ENCODE measurements at places on chromosomes 4 and X.

DNA sequence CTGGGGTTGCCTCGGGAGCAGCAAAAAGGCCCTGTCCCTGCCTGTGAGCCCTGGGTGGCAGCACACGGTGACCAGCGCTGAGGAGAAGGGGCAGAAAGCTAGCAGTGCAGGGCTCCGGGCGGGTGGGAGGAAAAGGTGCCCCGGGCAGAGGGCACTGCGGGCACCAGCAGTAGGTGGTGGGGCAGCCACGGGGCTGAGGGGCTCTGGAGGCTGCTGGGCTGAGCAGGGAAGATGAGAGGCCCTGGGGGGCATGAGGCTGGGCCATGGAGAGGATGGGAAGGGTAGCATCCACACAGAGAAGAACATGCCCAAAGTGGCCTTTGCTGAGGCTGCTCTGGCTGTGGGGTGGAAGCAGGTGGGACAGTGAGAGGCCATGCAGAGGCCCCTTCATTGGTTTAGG, 67.5 kb upstream of the NKX1-1 start:
- no peaks in the 10 kb centered on the region for H3K4me1 ChIP-seq
- H3K27ac ChIP-seq: no peak overlapping the region
- no peak overlapping the region for H3K4me3 ChIP-seq
- no peaks in the 10 kb centered on the region for H3K27me3 ChIP-seq
- no peaks in the 10 kb centered on the region for H3K36me3 ChIP-seq

- no peak overlapping the region for H3K4me3 ChIP-seq
- DNase-seq: no peak
- H3K27ac ChIP-seq: no peak overlapping the region
- no peaks in the 10 kb centered on the region for H3K4me1 ChIP-seq
These were observed 96.5 kb upstream of the PUDP start for GRCh38 chrX:7244405-7244804.

GRCh38 chr4:7854216-7854615, 85.4 kb downstream of the AFAP1 start:
- H3K4me1 ChIP-seq: peaks cover 29% of the 10 kb centered on the region
- H3K27ac ChIP-seq: peak overlapping the region; percentile 68
- peak overlapping the region; percentile 2 for H3K4me3 ChIP-seq
- DNase-seq: no peak

DNA sequence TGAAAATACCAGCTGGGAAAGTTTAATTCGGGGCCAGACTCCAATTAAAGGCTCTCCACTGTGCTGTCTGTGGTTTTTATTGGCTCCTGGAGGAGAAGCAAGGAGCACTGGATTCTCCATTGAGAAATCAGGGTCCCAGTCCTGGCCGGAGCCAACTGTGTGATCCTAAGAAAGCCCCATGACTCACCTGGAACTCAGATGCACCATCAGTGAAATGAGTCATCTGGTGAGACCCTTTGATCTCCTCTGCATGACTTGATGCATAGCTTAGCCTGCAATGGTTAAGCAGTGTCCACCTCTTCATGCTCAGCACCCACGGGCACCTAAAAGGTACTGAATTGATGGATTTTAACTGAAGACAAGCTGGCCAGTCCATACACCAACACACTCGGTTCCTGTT, 119.2 kb upstream of the VCX3B start:
- H3K36me3 ChIP-seq: no peaks in the 10 kb centered on the region
- no peak overlapping the region for H3K4me3 ChIP-seq
- H3K27me3 ChIP-seq: no peaks in the 10 kb centered on the region
- H3K27ac ChIP-seq: no peak overlapping the region
- no peak for DNase-seq
- no peaks in the 10 kb centered on the region for H3K4me1 ChIP-seq

DNA sequence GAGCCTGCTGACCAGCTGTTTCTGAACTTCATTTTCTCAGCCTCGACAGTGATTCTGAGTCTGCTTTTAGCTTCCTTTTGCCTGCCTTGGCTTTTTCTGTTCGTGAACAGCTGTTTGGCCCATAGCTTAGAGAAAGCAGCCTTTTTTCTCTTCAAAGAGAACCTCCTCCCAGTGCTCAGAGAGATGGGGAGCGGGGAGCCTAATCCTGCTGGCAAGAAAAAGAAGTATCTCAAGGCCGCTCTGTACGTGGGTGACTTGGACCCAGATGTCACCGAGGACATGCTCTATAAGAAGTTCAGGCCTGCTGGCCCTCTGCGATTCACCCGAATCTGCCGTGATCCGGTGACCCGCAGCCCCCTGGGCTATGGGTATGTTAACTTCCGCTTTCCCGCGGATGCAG, 756 bp downstream of the PABPC5 start:
- no peak overlapping the region for H3K27ac ChIP-seq
- no peaks in the 10 kb centered on the region for H3K4me1 ChIP-seq
- no peaks in the 10 kb centered on the region for H3K36me3 ChIP-seq
- no peaks in the 10 kb centered on the region for H3K27me3 ChIP-seq
- H3K4me3 ChIP-seq: no peak overlapping the region

DNA sequence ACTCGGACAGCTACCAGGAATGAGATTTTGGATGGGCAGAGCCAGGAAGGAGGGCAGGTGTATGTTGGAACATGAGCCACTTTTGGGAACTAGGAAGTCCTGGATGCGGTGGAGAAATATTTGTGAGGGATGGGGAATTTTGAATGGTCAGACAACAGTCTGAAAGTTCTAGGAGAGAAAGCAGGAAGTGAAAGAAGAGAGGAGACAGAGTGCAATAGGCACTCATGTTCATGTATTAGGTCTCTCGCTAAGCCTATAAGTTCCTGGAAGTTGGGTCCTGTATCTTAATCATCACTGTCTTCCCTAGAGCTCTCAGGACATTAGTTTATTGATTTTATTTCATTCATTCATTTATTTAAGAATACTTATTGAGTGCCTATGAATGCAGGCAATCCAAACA, 65.7 kb upstream of the CITED1 start:
- no peaks in the 10 kb centered on the region for H3K27me3 ChIP-seq
- no peaks in the 10 kb centered on the region for H3K36me3 ChIP-seq
- no peak for DNase-seq

DNA sequence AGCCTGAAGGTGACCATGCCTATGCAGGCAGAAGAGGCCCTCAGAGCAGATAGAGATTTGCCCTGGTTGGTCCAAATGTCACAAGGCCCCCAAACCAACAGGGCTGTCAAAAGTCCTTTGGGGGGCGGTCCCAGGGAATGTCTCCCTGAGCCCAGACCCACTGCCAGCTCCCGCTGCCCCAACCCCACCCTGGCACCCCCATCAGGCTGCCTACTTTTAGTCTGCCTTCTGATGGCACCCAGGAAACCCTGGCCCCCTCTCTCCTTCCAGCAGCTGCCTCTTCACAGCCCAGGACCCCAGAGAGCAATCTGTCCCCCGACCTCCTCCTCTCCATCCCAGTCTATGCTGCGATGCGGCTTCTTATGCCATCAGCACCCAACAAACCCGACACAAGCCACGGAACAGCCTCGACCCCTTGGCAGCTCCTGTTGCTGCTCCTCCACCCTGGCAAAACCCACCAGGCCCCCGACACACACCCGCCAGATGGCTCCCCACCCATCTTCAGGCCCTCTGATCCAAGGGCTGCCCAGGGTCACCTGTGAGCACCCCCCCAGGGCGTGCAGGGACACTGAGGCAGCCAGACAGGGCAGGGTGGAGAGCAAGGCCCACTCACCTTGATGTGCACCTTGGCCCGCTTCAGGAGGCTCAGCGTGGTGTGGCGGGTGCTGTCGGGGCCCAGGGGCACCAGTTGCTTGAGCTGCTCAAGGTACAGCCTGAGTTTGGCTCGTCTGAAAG, 9.9 kb downstream of the MXD4 start:
- H3K36me3 ChIP-seq: peaks cover 6% of the 10 kb centered on the region
- H3K27me3 ChIP-seq: no peaks in the 10 kb centered on the region
- H3K27ac ChIP-seq: no peak overlapping the region
- DNase-seq: peak; percentile 8

GRCh38 chr4:148270630-148271029, 171.6 kb downstream of the NR3C2 start:
- no peak overlapping the region for H3K4me3 ChIP-seq
- no peak overlapping the region for H3K27ac ChIP-seq
- no peak for DNase-seq
- no peaks in the 10 kb centered on the region for H3K4me1 ChIP-seq
- H3K36me3 ChIP-seq: no peaks in the 10 kb centered on the region

- no peaks in the 10 kb centered on the region for H3K36me3 ChIP-seq
- no peaks in the 10 kb centered on the region for H3K27me3 ChIP-seq
- no peaks in the 10 kb centered on the region for H3K4me1 ChIP-seq
- H3K27ac ChIP-seq: no peak overlapping the region
- no peak overlapping the region for H3K4me3 ChIP-seq
These were observed 14.2 kb downstream of the ELOVL6 start for GRCh38 chr4:110184140-110184790.

DNA sequence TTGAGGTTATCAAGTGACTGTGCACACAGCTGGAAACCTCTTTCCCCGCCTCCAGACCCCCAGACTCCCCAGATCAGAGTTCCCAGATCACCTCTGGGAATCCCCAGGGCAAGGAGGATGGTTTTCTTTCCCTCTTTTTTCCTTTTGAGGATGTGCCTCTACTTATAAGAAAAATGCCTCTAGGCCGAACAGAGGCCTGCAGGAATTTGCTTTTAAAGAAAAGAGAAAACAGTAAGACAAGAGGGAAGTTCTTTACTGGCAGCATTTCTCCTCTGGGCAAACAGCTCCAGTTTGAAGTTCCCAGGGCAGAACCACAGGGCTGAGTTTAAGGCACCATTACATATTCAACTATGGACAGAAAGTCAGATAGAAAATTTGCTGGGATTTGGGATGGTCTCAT, 837.9 kb upstream of the LCORL start:
- no peak overlapping the region for H3K27ac ChIP-seq
- no peaks in the 10 kb centered on the region for H3K36me3 ChIP-seq
- H3K4me1 ChIP-seq: no peaks in the 10 kb centered on the region
- no peaks in the 10 kb centered on the region for H3K27me3 ChIP-seq
- no peak for DNase-seq
- no peak overlapping the region for H3K4me3 ChIP-seq

DNA sequence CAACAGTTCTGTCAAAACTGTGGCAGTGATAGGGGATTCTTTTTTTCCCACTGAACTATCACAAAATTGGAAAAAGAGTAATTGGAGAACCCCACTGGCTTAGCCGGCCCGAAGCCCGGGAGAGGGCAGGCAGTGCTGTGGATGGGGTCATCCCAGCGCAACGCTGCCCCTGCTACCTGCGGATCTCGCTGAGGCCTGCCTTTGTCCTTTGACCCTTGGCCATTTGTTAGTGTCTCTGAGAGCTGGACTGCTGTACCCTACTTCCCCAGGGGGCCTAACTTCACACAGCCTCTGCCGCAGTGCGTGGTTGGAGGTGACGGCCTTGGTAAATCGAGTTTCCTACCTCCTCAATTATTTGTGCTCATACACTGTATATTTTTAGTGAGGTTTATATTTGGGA, 43.0 kb upstream of the MSANTD1 start:
- H3K27me3 ChIP-seq: no peaks in the 10 kb centered on the region
- DNase-seq: no peak
- H3K4me1 ChIP-seq: peaks cover 22% of the 10 kb centered on the region
- H3K27ac ChIP-seq: no peak overlapping the region
- no peak overlapping the region for H3K4me3 ChIP-seq
- no peaks in the 10 kb centered on the region for H3K36me3 ChIP-seq

DNA sequence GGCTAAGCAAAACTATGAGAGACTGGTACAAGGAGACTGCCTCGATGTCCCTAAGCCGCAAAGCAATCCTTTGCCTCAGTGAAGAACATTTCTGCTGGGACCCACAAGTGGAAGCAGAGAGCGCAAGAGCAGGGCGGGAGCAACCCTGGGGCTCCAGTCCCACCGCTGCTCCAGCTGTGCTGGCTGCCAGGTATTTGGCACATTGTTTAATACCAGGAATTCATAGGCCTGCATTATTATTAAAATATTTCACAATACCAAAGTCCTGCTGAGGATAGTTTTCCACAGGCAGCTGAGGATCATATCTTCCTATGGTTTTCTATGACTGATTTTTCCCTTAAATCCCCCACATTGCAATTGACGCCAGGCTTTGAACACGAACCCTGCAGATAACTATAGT, 163.5 kb upstream of the TLL1 start:
- no peak overlapping the region for H3K27ac ChIP-seq
- H3K4me3 ChIP-seq: no peak overlapping the region
- no peak for DNase-seq
- no peaks in the 10 kb centered on the region for H3K27me3 ChIP-seq

DNA sequence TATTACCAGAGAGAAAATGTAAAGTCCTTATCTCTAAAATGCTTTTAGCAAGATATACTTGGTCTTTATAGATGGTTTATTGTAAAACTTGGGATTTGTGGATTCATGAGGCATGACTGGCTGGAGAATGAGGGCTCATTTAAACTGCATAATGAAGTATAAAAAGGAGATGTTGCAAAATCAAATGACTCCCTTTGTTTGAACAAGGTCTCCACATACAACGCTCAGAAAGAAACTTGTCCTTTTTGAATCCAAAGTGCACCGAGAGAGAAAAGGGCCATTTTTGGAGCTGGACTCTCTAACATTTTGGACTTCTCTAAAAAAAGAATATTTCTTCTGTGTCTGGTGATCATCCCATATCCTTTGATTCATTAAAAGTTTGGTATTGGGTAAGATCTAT, 7.7 kb upstream of the EIF1AX start:
- DNase-seq: no peak
- H3K36me3 ChIP-seq: peaks cover 11% of the 10 kb centered on the region
- no peak overlapping the region for H3K4me3 ChIP-seq
- H3K4me1 ChIP-seq: no peaks in the 10 kb centered on the region
- no peaks in the 10 kb centered on the region for H3K27me3 ChIP-seq

DNA sequence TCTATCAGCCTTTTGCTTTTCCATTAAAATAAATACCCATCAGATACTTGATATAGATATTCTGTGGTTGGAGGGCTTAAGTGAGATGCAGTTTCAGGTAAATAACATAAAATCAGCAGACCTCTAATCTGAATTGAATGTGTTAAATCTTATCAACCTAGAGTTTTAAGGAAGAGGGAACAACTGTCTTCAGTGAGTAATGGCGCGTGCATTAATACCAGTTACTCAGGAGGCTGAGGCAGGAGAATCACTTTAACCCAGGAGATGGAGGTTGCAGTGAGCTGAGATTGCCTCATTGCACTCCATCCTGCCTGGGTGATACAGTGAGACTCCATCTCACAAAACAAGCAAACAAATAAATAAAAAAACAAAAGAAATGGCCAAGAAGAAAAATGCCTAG, 54.3 kb downstream of the FAT4 start:
- no peaks in the 10 kb centered on the region for H3K27me3 ChIP-seq
- DNase-seq: no peak
- H3K36me3 ChIP-seq: no peaks in the 10 kb centered on the region
- no peak overlapping the region for H3K27ac ChIP-seq

- no peak overlapping the region for H3K27ac ChIP-seq
- no peak for DNase-seq
- H3K36me3 ChIP-seq: no peaks in the 10 kb centered on the region
- no peak overlapping the region for H3K4me3 ChIP-seq
- H3K4me1 ChIP-seq: no peaks in the 10 kb centered on the region
These were observed 216.1 kb upstream of the FAT1 start for GRCh38 chr4:186939766-186940165.

- H3K27ac ChIP-seq: no peak overlapping the region
- H3K36me3 ChIP-seq: no peaks in the 10 kb centered on the region
- H3K4me3 ChIP-seq: no peak overlapping the region
- H3K4me1 ChIP-seq: no peaks in the 10 kb centered on the region
- H3K27me3 ChIP-seq: no peaks in the 10 kb centered on the region
- no peak for DNase-seq
These were observed 53.0 kb downstream of the SHOX start for GRCh38 chrX:683576-683975.

All from naive thymus-derived CD4-positive, alpha-beta T cell (primary cell).